ENCODE measurements at places on chromosomes 6 and 20. TPM values are rescaled to one million over a fixed set of nuclear protein-coding genes. Genes with fewer than 3 reads are reported as not detected.

FAM83D gene
- 5.1 TPM for total RNA-seq

DNA sequence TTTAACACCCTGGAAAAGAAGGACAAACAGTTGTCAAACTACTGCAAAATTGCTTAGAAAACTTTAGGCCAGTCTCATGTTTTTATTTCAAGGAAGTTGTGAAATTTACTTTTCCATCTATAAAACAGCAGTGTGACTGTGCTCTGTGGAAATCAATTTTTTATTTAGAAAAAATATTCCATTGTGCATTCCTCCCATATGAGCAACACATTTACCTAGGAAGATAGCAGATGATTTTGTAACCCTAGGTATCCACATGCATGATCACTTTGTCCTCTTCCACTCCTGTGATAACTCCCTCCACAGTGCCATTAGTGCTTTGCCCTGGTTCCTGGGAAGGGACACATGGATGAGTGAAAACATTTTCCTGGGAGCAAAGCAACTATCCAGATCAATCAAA lies 70.0 kb upstream of the SHLD1 start:
- DNase-seq, result peak; percentile 50

DNA sequence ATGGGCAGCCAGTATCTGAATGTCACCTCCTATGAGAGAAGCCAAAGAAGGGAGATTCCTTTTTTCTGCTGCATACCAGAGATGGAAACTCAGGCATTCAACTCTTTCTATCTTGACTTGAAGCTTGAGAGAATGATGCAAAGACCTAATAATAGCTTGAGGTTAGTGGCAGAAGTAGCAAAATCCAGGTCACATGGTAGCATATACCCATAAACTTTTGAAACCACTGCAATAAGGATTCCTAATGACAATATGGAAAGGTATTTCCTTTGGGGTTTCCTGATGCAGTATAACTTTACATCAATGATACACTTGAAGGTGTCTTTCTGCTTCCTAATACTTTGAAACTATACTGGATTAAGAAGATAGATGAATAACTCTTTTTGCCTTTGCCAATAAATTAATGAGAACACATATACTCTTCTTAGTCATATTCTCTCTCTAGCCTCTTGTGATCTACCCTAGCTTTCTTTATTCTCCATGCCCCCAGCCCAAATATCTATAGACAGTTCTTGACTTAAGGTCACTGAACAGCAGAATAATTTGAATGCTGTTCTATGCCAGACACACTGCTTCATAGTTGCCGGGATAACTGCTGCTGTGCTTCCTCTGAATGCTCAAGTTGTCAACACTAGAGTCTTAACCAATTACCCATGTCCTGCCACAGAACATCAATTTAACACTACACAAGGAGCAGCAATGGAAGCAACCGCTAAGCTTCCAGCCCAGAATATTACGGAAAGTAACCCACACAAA lies 155.5 kb upstream of the SIM1 start:
- peak; percentile 81 for DNase-seq

DNA sequence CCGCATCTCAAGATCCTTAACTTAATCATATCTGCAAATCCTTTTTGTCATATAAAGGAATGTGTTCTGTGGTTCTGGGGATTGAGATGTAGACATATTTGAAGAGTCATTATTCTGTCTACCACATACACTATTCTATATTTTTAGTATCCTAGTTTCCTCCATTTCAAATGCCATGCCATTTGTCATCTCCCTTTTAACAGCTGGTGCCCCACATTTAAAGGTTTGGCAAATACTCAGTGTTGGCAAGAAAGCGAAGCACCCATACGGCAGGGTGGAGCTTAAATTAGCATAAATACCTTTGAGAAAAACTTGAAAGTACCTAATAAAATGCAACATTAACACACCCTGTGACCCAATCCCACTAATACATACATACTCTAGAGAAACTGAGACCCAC lies 31.7 kb downstream of the PAK5 start:
- DNase-seq, result no peak

DNA sequence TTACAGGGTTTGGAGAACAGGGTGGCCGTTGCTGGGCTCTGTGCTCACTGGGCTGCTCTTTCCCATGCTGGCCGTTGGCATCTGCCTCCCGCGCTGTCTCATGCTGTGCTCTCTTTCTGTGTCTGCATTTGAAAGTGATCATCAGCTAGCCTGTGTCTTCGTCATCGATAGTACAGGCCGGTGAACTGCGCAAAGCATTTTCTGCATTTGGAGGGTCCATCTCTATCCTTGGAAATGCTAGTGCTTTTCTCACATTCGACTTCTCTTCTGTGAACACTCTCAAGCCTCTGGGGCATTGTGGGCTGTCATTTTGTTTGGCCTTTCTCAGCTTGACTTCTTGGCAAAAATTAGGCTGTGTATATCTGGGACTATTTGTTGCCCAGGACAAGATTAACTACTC lies 6.8 kb upstream of the SNHG17 start:
- DNase-seq, result no peak

GRCh38 chr20:37870294-37870693 lies 32.6 kb upstream of the VSTM2L start:
- DNase-seq, result no peak

DNA sequence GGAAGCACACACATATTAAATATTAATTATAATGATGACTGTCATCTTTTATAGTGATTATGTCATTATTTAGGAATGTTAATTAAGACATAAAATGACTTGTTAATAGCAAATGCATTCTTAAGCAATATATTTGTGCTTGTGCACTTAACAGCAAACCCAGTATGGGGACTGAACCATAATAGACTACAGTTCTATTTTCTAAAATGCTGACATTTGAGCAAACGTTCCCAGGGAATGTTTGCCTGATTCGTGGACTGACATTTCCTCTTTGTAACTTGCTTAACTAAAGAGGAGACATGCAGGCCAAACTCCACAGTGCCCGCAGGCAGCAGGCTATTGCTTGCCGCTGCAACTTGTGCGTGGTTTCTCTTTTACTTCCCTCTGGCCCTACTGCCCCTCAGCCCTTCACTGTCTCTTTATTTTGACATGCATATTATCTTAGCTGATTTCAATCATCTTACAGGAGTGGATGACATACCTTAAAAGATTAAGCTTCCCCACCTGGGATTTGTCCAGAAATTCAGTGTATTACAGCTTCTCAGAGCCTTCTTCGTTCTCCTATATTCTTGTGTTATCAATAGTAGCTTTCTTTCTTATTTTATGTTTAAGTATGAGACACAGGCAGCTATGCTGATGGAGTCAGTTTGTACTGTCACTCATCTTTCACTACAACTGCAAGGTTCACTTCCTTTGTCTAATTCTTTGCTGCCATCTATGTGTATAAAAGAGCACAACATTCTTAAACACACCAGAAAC lies 141.5 kb downstream of the GMDS start:
- DNase-seq, result peak; percentile 67

GRCh38 chr6:18386298-18386976 lies 713 bp upstream of the RNF144B start:
- DNase-seq, result peak; percentile 53
